ENCODE measurements at places on chromosomes 5 and 9.

DNA sequence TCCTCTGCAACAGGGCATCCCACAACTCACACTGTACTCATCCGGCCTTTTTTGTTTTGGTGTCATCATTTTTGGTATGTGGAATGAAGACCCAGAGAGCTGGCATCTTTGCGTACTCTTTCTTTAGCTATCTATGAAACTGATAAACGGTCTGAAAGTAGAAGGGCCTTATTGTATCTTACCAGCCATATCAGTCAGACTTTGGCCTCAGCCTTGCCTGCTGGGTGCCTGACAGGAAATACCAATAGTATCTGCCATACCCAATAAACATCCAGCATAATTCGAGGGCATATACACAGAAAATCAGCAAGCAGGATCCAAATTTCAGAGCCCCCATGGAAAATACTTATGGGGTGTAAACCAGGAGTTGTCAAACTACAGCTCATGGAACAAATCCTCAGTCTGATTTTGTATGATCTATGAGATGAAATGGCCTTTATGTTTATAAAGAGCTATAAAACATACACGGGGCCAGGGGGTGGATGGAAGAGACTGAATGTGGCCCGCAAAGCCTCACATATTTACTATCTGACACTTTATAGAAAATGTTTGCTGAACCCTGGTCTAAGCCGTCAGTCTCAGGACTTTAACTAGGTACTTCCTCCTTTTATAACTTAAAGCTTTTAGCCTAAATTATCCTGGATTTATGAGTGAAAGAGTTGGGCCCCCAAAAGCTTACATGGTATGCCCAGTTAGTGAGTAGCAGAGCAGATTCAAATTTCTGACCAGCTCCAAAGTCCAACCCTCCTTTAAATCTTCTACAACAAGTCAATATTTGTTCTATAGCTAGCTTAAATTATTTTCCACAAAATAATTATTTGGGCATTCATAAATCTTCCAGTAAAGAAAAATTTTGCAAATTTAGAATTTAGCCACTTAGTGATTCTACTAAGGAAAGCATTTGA, 308.0 kb upstream of the PUM3 start:
- no peak for DNase-seq

GRCh38 chr9:13151489-13151888, 128.0 kb downstream of the MPDZ start:
- no peak for DNase-seq

DNA sequence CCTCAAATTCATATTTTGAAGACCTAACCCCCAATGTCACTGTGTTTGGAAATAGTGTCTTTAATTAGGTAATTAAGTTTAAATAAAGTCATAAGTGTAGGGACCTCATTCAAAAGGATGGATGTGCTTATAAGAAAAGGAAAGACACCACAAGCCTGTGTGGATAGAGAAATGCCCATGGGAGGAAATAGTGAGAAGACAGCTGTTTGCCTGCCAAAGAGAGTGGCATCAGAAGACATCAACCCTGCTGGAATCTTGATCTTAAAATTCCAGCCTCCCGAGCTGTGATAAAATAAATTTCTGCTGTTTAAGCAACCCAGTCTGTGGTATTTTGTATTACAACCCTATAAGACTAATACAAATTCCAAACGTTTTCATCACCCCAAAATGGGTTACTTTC, 1867.9 kb upstream of the NUDT12 start:
- no peak for DNase-seq

DNA sequence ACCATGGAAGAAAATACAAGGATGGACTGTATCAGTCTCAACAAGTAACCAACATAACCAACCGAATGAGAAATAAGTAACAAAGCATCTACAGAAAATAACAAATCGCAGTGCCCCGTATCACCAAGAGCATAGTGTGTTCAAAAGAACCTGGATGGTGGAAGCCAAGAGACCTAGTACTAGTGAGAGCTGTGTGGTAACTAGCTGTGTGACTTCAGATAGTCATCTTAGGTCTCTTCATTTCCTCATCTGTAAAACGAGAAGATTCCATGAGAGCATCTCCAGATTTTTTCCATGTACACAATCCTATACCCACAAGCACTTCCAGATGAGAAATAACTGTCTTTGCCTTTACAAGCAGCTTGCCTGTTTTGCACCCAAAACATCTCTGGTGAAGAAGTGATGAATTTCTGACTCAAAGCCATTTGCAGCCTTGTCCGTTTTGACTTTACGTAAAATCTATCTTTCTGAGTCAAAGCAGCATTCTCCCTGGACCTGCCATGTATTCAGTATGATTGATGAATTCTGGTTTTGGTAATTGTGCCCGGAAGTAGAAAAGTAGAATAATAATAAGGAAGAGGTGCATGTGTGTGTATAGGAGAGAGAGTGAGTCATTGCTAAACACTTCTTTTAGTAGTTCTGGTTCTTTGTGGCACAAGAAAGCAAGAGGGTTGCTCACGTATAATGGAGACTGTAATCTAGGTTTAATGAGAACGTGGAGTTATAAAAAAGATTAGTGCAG, 41.0 kb downstream of the AOPEP start:
- DNase-seq: no peak

DNA sequence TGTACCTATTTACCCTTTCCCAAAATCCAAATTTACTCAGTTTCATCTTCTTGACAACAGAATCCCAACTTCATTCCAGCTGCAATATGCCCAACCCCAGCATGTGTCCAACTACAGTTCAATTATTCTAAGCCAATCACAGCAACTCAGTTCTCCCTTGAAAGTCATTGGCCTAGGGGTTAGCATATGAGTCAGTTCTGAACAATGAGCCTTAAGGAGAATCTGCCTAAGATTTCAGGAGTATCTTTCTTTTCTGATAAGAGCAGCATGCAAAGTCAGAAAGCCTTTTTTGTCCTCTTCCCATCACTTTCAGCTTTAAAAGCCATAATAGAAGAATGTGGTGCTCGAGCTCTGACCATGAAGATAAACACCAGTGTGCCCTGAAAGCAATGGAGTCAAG, 44.4 kb upstream of the RASGRF2 start:
- peak; percentile 32 for DNase-seq

DNA sequence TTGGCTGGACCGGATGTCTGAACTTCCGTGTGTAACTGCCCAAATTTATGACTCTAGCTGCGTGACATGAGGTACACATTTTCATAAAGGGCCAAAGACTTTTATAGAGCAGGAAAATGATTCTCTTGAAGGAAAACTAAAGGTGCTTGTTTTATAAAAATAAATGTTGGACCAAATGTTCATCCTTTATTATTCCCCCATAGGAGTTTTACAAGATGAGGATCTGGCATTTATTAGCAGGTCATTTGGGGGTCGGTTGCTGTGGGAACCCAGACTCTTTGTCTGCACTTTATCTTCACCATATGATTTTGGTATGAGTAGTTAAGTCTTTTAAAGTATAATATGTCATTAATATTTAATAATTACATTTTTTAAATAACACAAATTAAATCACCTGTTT, 571.2 kb downstream of the EFNA5 start:
- no peak for DNase-seq

- DNase-seq: no peak
Observed at GRCh38 chr5:61137835-61138234, 24.4 kb downstream of the SMIM15 start.

GRCh38 chr9:70746760-70747159, 332.3 kb upstream of the KLF9 start:
- peak; percentile 24 for DNase-seq

DNA sequence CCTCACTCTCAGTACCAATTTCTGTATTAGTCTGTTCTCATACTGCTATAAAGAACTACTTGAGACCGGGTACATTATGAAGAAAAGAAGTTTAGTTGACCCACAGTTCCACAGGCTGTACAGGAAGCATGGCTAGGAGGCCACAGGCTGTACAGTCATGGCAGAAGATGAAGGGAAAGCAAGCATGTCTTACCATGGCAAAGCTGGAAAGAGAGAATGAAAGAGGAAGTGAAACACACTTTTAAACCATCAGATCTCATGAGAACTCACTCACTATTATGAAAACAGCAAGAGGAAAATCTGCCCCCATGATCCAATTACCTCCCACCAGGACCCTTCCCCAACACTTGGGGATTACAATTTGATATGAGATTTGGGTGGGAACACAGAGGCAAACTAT, 698.8 kb downstream of the CDH9 start:
- DNase-seq: no peak

- DNase-seq: no peak
Observed at GRCh38 chr9:110025551-110026170, 182.3 kb downstream of the C9orf152 start.

DNA sequence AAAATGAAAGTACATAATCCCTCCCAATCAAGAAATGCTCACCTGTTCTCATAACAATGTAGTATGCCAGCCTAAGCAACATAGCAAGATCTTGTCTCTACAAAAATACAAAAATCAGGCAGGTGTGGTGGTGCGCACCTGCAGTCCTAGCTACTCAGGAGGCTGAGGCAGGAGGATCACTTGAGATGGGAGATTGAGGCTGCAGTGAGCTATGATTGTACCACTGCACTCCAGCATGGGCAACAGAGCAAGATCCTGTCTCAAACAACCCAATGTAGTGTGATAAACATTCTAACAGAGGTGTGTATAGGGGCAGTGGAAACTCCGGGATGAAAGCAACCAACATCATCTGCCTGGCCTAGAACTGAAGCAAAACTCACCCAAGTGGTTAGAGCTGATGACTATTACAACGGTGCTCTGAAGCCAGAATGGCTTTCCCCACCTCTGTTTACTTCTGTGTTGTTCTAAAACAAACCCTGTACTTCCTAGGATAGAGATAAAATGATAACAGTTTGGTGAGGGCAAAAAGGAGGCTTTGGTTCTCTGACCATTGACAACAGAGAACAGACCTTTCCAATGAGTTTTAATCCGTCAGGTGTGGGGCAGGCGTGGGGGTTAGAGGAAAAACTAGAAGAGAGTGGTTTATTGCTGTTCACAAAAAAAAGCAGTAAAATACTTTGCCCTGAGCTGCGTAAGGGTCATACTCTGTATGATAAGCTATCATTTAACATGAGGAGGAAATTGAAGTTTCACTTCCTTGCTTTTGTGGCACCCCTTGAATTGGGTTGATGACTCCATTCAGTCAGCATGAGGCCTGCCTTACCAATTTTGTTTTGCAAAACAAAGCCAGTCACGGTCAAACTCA, 18.9 kb downstream of the WNT8A start:
- no peak for DNase-seq

DNA sequence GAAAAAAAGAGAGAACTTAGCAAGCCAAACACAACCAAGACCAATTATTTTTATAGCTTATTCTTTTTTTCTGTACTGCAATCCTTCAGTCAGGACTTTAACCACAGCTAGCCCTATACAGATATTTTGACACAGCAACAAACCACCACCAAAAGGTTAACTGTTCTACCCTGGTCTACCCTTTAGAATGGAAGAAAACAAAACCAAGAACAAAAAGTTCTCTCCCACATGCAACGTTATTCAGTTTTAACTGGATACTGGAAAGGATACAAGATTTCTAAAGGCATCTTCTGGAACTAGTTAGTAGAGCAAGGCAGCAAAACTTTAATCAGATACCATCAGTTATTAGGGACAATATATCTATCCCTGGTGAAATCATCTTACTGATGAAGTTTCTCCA, 32.6 kb downstream of the ECPAS start:
- DNase-seq: no peak

GRCh38 chr9:84411683-84412267, 71.2 kb upstream of the SLC28A3 start:
- no peak for DNase-seq

DNA sequence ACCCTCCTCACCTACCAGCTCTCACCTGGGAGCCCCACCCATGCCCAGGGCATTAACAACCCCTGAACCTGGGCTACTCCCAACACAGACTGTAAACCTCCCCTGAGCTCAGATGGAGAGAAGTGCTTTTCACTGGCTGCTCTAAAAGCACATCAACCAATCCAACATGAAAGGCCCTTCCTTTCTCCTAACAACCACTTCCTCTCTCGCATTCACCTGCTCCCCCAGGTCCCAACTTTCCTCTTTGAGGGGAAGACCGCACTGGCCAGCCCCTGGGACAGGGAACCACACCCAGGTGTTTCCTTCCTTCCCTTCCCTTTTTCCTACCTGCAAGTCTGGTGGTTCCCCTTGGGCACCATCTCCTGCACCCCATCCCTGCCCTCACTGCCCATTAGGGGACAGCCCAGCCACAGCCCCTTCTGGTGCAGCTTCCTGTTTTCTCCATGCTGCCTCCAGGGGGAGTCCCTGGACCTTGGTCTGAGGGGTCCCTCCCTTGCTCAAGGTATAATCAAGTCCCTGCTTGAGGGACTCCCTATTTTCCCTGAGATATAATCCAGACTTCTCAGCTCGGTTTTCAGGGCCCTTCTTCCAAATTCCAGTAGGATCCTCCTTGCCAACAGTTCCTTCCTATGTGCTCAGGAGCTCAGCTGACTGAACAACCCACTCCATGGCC, 30.5 kb upstream of the DAB2IP start:
- DNase-seq: peak; percentile 29

DNA sequence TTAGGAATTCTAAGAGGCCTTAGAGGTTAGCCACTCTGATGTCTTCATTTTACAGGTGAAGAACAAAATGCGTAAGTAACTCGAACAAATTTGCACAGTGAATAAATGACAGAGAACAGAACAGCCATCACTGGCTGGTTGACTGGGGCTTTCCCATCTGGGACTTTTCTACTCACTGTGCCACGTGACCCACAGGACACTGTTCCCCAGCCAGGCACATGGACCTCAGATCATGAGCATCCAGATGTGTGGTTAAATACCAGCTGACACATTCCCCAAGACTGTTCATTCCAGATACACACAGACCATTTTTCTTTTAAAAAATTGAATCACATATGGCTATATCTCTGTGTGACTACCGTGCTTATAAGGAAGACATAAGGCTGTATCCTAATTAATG, 25.8 kb upstream of the MED10 start:
- DNase-seq: peak; percentile 73

GRCh38 chr9:106620866-106621265, 242.1 kb upstream of the ZNF462 start:
- no peak for DNase-seq

DNA sequence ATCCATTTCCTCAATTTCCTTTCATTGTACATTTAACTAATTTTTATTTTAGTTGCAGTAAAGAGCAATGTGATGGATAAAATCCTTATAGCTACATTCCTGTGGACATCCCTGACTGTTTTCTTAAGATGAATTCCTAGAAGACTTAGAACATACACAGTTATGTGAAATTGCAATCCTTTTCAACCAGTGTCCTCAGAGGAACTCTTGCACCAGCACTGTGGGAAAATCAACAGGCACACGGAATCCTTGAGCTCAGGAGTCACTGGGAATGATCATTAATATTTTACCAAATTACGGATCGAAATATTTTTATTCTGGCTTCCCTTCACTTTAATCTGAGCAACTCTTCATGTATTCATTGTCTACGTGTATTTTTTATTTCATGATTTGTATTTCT, 901.9 kb upstream of the WWC1 start:
- no peak for DNase-seq

GRCh38 chr5:145341842-145342241, 493.3 kb downstream of the PRELID2 start:
- peak; percentile 30 for DNase-seq

GRCh38 chr5:776862-777711, 7.4 kb downstream of the ZDHHC11B start:
- DNase-seq: no peak

All from HCEC 1CT (cell line).